ENCODE measurements at places on chromosomes 4 and X.

GRCh38 chrX:48645669-48646068, 37.9 kb upstream of the WAS start:
- no peaks in the 10 kb centered on the region for H3K27me3 ChIP-seq
- no peak overlapping the region for H3K27ac ChIP-seq
- DNase-seq: no peak
- no peak overlapping the region for H3K4me3 ChIP-seq

GRCh38 chr4:171288816-171289432, 524.3 kb upstream of the GALNTL6 start:
- no peak overlapping the region for H3K27ac ChIP-seq
- no peaks in the 10 kb centered on the region for H3K27me3 ChIP-seq
- DNase-seq: no peak
- no peaks in the 10 kb centered on the region for H3K4me1 ChIP-seq

DNA sequence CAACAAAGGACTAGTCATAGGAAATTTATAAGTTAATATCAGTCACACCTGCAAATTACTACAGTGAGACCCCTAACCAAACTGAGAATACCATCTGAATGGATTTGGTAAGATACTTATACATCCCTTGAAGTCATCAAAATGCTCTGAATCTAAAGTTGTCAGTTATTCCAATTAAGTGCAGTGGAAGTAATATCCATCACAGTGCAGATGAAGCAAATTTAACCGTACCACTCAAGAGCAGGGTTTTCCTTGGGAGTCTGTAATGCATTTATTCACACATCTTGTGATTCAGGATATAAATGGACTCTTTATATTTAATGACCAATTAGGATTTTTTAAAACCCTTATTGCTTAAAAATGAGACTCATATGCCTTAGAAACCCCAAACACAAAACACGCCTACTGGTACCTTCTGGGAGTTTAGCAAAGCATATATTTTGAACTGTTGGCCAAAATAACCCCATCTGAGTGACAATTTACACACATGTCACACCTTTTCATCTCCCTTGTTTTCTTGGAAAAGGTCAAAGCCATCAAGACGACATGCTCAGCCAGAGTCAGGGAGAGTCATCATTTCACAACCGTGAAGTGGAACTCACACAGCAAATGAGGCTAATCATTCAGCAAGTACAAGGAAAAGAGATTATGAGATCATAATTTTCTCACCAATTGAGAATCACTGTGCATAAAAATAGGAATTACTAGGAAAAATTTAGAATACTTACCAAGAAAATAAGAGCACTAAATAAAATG, 303.7 kb downstream of the HNRNPD start:
- H3K4me3 ChIP-seq: no peak overlapping the region
- no peaks in the 10 kb centered on the region for H3K27me3 ChIP-seq
- H3K27ac ChIP-seq: no peak overlapping the region
- DNase-seq: no peak
- H3K36me3 ChIP-seq: no peaks in the 10 kb centered on the region

- no peak overlapping the region for H3K4me3 ChIP-seq
- H3K27me3 ChIP-seq: no peaks in the 10 kb centered on the region
- DNase-seq: no peak
- H3K36me3 ChIP-seq: no peaks in the 10 kb centered on the region
Observed at GRCh38 chr4:104942990-104943743, 203.5 kb upstream of the TET2 start.

- DNase-seq: no peak
- H3K27ac ChIP-seq: no peak overlapping the region
- no peaks in the 10 kb centered on the region for H3K4me1 ChIP-seq
- no peaks in the 10 kb centered on the region for H3K36me3 ChIP-seq
- no peaks in the 10 kb centered on the region for H3K27me3 ChIP-seq
Observed at GRCh38 chr4:72391281-72391680, 177.7 kb downstream of the ADAMTS3 start.

DNA sequence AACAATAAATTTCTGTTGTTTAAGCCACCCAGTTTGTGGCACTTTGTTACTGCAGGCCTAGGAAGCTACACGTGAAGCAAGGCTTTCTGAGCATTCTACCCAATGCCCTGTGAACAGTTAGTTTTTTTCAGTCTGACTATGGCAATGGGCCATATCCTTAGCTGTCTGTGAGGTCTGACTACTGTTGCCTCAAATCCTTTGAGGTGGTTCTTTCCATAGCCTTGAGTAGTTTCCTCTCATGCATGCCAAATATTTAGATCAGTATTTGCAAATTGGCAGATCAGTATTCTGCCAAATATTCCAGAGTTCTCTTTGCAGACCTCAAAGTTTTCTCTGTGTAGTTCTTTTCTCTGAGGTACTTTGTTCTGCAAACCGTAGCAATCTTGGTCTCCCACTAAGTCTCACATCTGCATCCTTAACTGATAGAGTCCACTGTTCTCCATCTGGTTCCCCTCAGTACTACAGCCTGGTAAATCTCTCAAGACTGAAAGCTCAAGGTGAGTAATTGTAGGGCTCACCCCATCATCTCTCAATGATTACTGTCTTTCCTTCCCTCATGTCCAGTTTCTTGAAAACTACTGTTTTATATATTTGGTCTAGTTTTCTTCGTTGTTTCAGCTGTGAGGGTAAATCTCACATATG, 984.9 kb upstream of the INTU start:
- no peak overlapping the region for H3K4me3 ChIP-seq
- DNase-seq: no peak
- no peaks in the 10 kb centered on the region for H3K36me3 ChIP-seq
- H3K27ac ChIP-seq: no peak overlapping the region

DNA sequence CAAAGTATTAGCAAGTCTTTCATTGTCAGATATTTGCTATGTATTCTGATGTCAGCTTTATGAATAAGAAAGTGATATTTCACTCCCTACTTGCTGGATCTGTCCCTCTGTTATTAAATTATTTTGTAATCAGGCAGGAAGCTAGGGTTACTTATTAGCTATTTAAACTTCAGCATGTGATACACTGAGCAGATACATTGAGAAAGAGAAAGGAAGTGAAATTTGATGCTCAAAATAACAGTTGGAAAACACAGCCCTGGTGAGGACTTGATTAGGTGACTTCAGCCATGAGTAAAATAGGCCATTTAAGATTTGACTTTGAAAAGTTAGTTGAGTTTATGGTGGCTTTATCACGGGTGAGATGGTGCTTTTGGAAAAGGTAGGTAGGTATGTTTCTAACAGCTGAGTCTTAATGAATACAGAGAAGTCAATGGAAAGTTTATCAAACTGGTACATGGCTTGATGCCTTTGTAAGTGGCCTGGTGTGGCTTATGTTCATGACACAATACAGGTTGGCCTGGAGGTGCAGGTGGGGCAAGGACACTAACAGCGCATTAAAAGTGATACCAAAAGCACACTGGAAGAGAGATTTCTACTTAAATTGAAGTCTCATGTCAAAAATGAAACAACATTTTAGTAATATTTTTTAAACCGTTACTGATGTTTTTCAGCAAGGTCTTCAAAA, 321.2 kb upstream of the SPOCK3 start:
- no peaks in the 10 kb centered on the region for H3K4me1 ChIP-seq
- no peaks in the 10 kb centered on the region for H3K27me3 ChIP-seq
- H3K36me3 ChIP-seq: no peaks in the 10 kb centered on the region
- no peak for DNase-seq
- no peak overlapping the region for H3K4me3 ChIP-seq

DNA sequence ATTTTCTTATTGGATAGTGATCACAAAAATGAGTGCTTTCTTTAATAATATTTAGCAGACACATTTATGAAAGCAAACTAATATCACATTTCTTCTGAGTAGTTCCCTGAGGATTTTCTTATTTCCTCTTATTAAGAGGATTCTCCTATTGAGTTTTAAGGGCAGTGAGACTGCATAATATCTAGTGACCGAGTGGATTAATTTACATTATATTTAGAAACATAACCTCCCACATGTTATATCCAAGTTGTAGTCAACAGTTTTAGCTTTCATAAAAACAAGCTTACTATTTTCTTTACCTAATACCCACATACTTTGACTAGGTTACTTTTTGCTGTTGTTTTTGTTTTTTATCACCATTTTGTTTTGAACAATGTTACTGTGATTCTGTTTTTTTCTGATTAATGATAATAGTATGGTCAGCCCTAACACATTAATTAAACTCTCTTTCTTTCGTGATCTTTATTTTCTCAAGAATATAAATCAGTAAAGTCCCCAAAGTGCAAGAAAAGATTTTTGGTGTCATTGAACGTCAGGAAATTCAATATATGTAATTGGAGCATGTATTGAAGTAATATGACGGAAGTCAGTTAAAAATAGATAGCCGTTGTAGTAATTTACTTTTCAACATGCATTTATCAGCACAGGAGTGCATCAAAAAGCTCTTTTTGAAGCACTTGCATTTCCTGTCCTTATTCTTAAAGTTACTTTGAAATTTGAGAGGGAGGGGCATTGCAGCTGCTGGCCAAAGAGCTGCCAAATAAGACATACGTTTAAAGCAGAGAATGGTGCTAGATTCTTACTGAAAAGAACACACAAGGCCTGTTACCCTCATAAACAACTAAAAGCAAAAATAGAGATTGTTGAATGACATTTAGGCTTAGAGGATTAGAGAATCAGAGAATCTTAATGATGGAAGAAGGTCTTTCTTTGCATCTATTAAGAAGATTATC, 25.2 kb downstream of the DDIT4L start:
- no peaks in the 10 kb centered on the region for H3K4me1 ChIP-seq
- no peaks in the 10 kb centered on the region for H3K36me3 ChIP-seq
- no peak for DNase-seq
- no peak overlapping the region for H3K4me3 ChIP-seq
- H3K27me3 ChIP-seq: no peaks in the 10 kb centered on the region

GRCh38 chrX:134599184-134599914, 58.9 kb downstream of the PLAC1 start:
- no peak for DNase-seq
- peaks cover 5% of the 10 kb centered on the region for H3K27me3 ChIP-seq
- no peak overlapping the region for H3K27ac ChIP-seq
- H3K4me1 ChIP-seq: no peaks in the 10 kb centered on the region
- no peak overlapping the region for H3K4me3 ChIP-seq
- no peaks in the 10 kb centered on the region for H3K36me3 ChIP-seq

Measured in CD4-positive, alpha-beta T cell (primary cell).